Activated CD4-positive, alpha-beta memory T cell treated with anti-CD3 and anti-CD28 coated beads for 36 hours (primary cell): ENCODE measurements at places on chromosomes 5 and 9.

- no peak overlapping the region for H3K4me3 ChIP-seq
- H3K27ac ChIP-seq: peak overlapping the region; percentile 82
- H3K36me3 ChIP-seq: peaks cover 59% of the 10 kb centered on the region
- no peaks in the 10 kb centered on the region for H3K27me3 ChIP-seq
Measured at GRCh38 chr5:157312492-157312891, 46.6 kb downstream of the CYFIP2 start.

- no peak for DNase-seq
- H3K27ac ChIP-seq: no peak overlapping the region
- H3K4me3 ChIP-seq: no peak overlapping the region
- H3K27me3 ChIP-seq: peaks cover 13% of the 10 kb centered on the region
- no peaks in the 10 kb centered on the region for H3K4me1 ChIP-seq
- no peaks in the 10 kb centered on the region for H3K36me3 ChIP-seq
Measured at GRCh38 chr5:78638423-78638822, 10.1 kb downstream of the LHFPL2 start.

DNA sequence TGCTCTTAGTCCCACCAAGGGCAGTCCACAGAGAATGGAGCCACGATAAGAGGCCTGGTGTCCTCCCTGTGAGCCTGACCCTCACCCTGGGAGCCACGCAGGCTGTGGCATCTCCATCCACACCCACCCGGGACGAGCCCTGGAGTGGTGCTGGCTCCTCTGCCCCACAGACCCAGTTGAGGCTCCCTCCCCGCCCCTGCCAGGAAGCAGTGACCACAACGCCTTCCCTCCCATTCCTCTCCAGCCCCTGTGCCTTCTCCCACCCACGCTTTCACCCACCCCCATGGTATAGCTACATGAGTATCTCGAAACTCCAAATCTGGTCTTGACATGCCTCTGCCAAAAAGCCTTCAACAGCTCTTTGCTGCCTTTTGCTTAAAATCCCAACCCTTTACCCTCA lies 57.9 kb downstream of the SEMA4D start:
- peak overlapping the region; percentile 20 for H3K4me3 ChIP-seq
- H3K27ac ChIP-seq: peak overlapping the region; percentile 83
- no peak for DNase-seq

DNA sequence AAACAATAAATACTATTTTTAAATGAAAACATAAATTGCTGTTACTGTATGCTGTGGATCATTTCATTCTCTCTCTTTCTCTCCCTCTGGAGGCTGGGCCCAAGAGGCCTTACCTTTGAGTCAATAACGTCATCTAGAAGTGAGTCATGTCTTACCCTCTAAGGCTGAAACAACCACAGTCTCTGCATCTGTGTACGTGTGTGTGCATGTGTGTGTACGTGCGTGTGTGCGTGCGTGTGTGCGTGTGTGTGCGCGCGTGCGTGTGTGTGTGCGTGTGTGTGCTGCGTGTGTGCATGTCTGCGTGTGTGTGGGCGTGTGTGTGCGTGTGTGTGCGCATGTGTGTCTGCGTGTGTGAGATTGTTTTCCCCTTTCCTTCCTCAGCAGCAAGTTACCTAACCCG lies 13.6 kb upstream of the IL17B start:
- no peaks in the 10 kb centered on the region for H3K4me1 ChIP-seq
- peak; percentile 21 for DNase-seq

GRCh38 chr5:88081877-88082276 lies 186.8 kb downstream of the TMEM161B start:
- H3K27ac ChIP-seq: no peak overlapping the region
- no peak for DNase-seq
- no peaks in the 10 kb centered on the region for H3K36me3 ChIP-seq

DNA sequence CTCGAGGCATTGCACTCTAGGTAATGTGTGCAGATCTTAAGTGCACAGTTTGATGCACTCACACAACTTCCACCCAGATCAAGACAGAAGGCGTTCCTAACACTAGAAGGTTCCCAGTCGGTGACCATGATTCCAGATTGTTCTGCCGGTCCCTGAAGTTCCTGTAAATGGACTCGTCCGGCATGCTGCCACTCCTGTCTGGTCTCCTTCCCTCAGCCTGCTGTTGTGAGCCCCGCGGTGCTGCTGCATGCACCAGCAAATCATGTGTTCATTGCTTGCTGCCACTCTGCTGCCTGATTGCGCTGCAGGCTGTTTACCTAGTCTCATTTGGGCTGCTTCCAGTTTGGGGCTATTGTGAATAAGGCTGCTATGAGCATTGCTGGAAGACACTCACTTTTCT lies 11.5 kb downstream of the STKLD1 start:
- DNase-seq: no peak
- H3K4me3 ChIP-seq: no peak overlapping the region
- no peaks in the 10 kb centered on the region for H3K4me1 ChIP-seq
- H3K36me3 ChIP-seq: no peaks in the 10 kb centered on the region
- H3K27me3 ChIP-seq: peaks cover 10% of the 10 kb centered on the region

DNA sequence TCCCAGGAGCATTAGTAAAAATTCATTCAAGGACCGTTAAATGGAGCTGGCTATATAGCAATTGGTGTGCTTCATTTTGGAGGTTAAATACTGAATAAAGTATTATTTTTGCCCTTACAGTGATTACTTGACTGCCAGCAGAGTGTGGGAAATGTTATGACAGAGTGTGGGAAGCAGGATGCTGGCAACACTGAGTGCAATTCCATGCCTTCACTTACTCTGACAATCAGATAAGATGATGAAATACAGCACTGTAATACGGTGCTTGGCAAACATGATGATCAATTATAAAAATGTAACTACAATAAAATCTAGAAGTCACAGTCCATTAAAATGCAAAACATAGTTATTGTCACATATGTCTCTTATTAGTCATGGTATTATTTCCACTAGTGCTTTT lies 651.3 kb downstream of the PTPRD start:
- no peak overlapping the region for H3K27ac ChIP-seq
- H3K27me3 ChIP-seq: no peaks in the 10 kb centered on the region
- no peaks in the 10 kb centered on the region for H3K36me3 ChIP-seq
- no peak overlapping the region for H3K4me3 ChIP-seq
- no peak for DNase-seq

- H3K27me3 ChIP-seq: peaks cover 7% of the 10 kb centered on the region
- H3K27ac ChIP-seq: no peak overlapping the region
- DNase-seq: no peak
- no peaks in the 10 kb centered on the region for H3K4me1 ChIP-seq
- no peaks in the 10 kb centered on the region for H3K36me3 ChIP-seq
Measured at GRCh38 chr9:91382298-91382697, 20.6 kb upstream of the AUH start.

DNA sequence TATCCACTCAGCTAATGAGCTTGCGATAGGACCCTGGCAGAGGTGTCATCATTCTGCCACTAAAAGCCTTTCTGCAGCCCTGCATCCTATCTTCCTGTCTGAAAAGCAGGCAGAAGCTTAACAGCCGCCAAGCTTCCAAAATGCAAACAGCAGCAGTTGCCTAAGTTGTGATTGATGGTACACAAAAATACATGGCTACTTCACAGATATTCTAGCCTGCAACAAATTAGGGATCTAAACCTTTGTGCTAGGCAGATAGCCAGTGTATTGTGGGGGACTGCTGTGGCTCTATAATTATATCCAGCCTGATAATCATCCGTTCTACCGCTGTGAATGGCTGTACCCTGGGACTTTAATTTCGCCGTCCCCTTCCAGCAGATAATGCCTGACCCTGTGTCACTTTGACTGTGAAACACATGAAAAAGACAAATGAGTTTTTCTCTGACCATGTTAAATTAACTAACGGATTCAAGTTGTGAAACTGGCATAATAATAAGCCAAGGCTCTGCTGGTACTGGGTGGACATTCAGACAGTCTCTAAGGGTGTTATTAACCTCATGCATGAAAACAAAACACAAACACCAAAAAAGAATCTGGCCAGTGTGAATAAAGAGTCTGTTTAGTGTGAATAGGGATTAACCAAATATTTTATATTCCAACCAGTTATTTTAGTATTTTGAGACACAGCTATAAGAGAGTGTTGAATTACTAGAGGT lies 45.9 kb downstream of the SEMA6A start:
- H3K27ac ChIP-seq: no peak overlapping the region
- H3K36me3 ChIP-seq: no peaks in the 10 kb centered on the region

DNA sequence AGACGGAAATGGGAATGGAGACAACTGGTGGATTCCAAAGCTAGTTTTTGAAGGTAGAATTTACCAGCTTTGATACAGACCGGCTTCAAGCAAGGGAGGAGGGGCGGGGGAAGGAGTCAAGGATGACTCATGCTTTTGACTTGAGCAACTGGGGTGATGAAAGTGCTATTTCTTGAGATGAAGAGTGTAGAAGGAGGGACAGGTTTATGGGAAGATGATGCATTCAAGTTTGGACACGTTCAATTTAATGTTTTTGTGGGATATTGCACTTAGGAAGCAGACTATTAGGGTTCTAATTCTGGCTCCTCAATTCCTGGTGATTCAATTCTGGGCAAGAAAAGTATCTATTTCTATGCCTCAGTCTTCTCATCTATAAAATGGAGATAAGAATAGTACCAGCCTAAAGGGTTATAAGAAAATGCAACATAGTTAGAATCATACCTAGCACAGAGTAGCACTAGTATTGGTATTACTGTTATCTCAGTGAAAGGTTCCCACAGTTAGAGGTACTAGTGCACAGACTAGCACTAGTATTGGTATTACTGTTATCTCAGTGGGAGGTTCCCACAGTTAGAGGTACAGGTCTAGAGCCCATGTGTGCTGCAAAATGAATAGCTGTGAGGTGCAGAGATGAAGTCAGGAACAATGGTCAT lies 4.6 kb downstream of the NIPAL4 start:
- peak overlapping the region; percentile 2 for H3K4me3 ChIP-seq
- H3K27me3 ChIP-seq: peaks cover 15% of the 10 kb centered on the region
- peaks cover 34% of the 10 kb centered on the region for H3K4me1 ChIP-seq
- H3K27ac ChIP-seq: peak overlapping the region; percentile 90
- peaks cover 6% of the 10 kb centered on the region for H3K36me3 ChIP-seq

GRCh38 chr5:107809201-107810034 lies 138.7 kb upstream of the EFNA5 start:
- H3K27ac ChIP-seq: no peak overlapping the region
- no peaks in the 10 kb centered on the region for H3K27me3 ChIP-seq

GRCh38 chr9:94600715-94601114 lies 7.1 kb upstream of the FBP2 start:
- no peak for DNase-seq
- peaks cover 6% of the 10 kb centered on the region for H3K4me1 ChIP-seq
- no peaks in the 10 kb centered on the region for H3K36me3 ChIP-seq
- no peak overlapping the region for H3K27ac ChIP-seq
- peaks cover 3% of the 10 kb centered on the region for H3K27me3 ChIP-seq

DNA sequence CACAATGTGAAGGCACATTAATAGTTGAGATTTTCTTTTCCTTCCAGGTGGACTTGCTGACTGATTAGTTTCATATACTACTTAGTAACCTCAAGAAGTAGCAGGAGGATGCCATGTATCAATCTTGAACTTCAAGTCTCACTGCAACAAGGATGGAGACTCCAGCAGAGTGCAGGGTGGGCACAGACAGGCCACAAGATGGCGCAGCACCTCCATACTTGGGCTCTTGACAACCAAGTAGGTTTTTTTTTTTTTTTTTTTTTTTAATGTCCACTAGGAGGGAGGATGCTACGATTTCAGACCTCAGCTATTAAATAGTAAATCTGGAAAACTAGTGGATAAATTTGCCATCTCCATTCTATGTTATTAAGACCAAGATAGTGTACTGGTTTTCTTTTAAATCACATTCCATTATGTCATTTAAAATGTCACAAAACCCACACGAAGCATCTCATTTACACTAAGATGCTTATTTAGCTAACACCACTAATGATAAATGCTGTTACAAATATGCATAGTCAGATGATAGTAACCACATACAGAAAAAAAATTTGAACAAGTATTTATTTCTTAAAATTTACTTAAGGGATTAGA lies 58.6 kb downstream of the IL6ST start:
- H3K27ac ChIP-seq: peak overlapping the region; percentile 21
- peaks cover 9% of the 10 kb centered on the region for H3K4me1 ChIP-seq
- H3K27me3 ChIP-seq: no peaks in the 10 kb centered on the region
- H3K36me3 ChIP-seq: peaks cover 23% of the 10 kb centered on the region

DNA sequence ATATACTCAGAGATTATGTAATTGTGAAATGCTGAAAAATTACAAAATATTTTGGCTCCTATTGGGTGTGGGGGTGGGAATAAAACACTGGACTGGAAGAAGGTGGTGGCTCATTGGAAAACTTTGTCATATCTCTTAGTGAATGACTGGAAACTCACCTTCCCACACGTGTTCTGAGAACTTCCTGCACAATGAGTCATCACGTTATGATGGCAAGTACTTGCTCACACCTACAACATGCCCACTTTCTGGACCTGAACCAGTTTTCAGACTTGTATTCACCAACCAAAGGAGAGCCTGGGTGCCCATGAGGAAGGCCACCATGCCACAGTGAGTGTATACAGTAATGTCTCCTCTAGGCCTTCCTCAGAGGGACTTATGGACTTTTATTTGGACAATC lies 294.8 kb downstream of the ASTN2 start:
- no peak overlapping the region for H3K4me3 ChIP-seq
- no peak overlapping the region for H3K27ac ChIP-seq
- H3K4me1 ChIP-seq: no peaks in the 10 kb centered on the region
- no peaks in the 10 kb centered on the region for H3K36me3 ChIP-seq
- DNase-seq: no peak
- H3K27me3 ChIP-seq: no peaks in the 10 kb centered on the region

DNA sequence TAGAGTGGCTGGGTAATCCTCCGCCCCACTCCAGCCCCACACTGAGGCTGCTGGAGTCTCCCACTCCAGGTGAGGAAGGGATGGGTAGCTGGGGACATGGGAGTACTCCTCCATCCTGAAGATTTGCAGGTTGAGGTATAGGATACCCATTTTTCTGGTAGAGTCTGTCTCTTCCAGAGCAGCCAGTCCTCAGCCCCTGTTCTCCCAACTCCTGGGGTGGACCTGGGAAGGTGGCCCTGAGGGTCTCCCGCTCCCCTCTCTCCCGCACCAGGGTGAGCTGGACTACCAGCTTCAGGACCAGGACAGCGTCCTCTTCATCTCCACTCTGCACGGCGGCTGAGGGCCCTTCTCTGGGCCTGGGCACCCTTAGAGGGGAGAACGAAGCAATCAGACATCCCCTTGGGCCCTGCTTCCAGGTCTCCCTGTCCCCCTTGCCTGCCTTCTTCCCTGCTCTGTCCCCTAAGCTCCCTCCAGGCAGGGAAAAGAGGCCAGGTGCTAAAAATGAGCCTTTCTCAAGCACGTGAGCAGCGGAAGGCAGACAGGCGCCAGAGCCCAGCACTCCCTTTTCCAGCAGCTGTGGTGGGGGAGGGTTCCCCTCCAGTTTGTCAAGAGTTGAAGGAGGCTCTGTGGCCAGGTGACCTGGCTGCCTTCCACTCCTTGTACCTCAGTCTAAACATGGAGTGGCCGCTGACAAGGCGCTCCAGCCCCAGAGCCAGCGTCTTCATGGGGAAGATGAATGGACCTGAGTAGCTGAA lies 18.4 kb downstream of the URM1 start:
- no peak for DNase-seq
- no peaks in the 10 kb centered on the region for H3K27me3 ChIP-seq
- H3K36me3 ChIP-seq: peaks cover 30% of the 10 kb centered on the region
- H3K4me3 ChIP-seq: no peak overlapping the region

- no peak for DNase-seq
- H3K4me3 ChIP-seq: no peak overlapping the region
- no peaks in the 10 kb centered on the region for H3K36me3 ChIP-seq
- no peaks in the 10 kb centered on the region for H3K4me1 ChIP-seq
- H3K27me3 ChIP-seq: no peaks in the 10 kb centered on the region
Measured at GRCh38 chr9:26292943-26293342, 599.7 kb downstream of the CAAP1 start.

- peaks cover 68% of the 10 kb centered on the region for H3K36me3 ChIP-seq
- no peak overlapping the region for H3K4me3 ChIP-seq
- no peak for DNase-seq
- no peak overlapping the region for H3K27ac ChIP-seq
- H3K27me3 ChIP-seq: no peaks in the 10 kb centered on the region
- H3K4me1 ChIP-seq: peaks cover 44% of the 10 kb centered on the region
Measured at GRCh38 chr5:171410181-171410580, 9.3 kb upstream of the FGF18 start.
